Activated T-helper 1 cell treated with Interleukin-2 at 50 U/mL for 16 hours (primary cell): ENCODE measurements at places on chromosomes 2 and 18.

DNA sequence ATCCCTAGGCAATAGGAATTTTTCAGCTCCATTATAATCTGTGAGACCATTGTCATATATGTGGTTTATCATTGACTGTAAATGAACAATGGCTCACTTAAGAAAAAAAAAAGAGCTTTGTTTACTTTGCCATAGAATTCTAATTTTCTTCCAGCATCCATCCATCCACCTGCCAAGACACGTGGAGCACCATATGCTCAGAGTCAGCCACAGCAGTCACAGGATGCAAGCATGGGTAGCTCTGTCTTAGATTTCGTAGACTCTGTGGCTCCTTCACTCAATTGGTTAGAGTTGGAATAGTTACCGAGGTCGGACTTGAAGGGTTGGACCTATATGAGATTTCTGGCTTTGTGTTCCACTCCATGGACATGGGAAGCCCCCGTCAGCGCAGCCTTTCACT, 75.6 kb downstream of the COA5 start:
- DNase-seq = no peak

DNA sequence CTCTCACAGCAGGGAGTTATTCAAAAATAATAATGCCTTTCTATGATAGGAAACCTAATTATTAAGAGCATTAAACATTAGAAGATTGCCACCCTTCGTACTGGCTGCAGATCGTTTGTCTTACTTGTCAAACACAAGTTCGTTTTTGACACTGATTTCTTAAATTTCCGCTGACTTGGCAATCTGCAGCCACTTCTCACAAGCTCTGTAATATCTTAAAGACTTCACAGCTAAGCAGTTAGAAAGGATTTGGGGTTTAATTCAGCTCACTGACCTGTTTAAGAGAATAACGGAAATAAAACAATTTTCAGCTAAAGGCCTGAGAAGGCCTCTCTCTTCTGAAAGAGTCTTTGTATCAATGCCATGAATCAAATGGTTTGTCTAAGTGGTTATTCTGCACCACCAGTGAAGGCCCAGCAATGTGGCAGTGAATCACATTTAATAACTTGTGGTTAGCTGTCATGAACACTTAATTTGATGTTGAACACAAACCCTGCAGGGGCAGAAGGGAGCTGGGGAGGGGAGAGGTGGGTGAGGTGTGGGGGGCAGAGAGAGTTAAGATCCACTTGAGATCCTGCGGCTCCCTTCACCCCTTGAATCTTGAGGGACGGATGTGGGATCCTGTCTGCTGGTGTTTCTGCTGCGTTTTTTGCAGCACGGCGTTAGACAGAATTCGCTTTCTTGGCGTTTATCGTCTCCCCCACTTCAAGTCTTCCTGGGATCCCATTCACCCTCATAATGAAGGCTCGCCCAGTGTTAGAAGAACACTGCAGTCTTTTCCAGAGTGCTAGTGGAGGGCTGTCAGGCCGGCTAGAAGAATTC, 145.4 kb upstream of the SATB2 start:
- no peak for DNase-seq

DNA sequence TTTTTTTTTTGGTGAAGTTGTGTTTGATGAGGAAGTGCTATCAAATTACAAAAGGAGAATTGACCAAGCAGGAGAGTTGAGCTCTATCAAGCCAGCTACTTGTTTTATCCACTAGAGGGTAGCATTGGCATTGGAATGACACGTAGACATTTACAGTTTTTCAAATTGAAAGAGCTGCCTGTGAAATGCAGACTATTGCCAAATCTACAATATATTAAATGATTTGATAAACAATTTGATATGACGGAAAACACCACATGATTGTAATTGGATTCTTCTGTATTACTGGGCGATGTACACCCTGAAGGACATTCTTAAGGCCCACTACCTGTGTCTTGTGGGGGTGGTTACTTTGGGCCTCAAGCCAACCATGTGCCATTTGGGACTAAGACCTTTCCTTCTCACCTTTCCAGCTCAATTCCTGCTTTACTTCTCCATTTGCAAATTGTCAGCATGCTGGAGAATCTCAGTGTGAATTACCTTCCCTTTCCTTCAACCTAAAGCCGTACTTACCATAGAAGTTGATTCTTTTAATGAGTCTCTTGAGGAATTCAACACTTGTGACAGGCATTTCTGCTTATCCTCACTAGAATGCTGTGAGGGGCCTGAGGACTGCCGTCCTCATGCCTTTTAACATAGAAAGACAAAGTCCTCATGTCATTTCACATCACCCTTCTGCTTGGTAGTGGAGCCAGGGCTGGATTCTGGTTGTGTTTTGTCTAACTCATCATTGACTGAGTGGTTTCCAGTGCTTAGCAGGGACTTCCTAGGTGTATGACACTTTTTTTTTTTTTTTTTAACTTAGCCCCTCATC, 134.8 kb upstream of the THUMPD2 start:
- DNase-seq = no peak

DNA sequence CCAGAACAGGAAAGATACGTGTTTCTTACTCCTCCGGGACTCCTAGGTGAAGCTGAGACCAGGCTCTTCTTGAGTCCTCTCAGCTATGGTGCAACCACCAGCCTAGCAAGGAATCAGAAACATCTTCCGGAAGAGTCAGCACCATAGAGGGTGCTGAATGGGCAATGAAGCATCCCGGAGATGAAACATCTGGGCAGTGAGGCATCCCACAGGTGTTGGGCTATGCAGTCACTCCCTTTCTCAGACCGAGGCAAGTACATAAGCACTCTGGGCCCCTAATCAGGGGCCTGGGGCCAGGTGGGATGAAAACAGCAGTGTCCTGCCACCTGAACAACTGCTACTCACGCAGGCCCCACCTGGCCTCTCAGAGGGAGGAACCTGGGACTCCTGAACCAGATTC, 1.4 kb upstream of the CAPN10 start:
- DNase-seq = no peak

DNA sequence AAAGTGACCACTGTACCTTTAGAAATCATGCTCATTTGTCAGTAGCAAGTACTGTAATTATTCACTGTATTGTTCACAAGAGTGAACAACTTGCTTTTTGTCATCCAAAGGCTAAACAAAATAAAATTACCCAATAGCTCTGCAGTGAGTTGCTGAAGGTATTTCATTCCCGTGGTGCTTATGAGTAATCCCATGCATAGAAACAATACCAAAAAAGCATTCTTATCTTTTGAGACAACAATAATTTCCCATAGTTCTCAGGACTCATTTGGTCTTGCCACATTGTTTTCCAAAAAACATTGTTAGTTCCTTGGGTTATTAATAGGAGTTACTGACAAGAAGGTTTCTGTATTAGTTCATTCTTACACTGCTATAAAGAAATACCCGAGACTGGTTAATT, 503.2 kb upstream of the FAM98A start:
- DNase-seq = no peak

DNA sequence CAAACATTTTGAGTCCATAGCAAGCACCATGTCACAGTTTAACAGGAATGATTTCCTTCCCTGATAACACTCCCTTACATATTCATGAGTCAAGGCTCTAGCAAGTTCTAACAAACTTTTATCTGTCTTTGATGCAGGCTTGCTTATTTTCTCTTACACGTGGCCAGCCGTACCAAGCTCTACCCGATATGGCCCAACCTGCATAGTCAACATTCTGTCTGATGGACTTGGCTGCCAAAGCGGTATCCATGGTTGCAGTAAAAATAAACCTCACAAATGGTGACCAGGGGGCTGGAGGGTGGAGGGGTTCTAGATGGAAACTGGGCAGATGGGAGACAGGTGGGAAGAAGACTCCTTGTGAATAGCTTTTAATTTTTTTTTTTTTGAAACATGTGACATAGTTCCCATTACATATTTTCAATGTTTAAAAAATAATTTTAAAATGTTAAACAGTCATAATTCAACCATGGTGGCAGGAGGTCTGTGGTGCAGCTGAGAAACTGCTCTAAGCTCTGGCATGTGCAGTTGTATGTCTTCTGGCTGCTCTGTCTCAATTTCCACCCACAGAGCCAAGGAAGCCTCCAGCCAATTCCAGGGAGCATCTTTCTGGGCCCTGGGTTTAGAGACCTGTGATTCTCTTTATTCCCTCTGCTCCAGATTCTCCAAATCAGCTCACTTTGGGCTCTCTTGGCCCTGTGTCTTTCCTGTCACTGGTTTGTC, 20.7 kb upstream of the CXCR1 start:
- no peak for DNase-seq

DNA sequence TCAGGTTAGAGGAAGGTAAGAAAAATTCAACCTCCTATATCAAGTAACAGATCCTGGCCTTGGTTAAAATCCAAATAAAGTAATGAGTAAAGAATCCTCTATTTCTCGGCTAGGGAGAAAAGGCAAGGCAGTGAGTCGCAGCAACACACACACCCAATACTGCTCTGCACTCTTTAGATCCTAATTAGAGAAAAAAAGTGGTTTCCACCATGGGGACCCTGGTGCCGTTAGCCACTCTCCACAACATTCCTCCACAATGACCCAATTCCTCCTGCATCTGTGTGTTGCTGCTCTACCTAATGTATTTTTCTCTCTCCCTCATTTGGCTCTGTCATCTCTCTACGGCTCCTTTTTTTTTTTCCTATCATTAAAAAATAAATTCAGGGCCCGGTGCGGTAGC, 462.7 kb downstream of the METTL4 start:
- DNase-seq = no peak

- no peak for DNase-seq
These were observed 488.2 kb upstream of the RAB6C start for GRCh38 chr2:129491308-129491707.

- DNase-seq = no peak
These were observed 56.2 kb upstream of the SLC39A10 start for GRCh38 chr2:195600778-195601177.

GRCh38 chr2:45836740-45837139, 185.3 kb downstream of the PRKCE start:
- no peak for DNase-seq

GRCh38 chr2:213101692-213102460, 49.5 kb downstream of the IKZF2 start:
- no peak for DNase-seq

DNA sequence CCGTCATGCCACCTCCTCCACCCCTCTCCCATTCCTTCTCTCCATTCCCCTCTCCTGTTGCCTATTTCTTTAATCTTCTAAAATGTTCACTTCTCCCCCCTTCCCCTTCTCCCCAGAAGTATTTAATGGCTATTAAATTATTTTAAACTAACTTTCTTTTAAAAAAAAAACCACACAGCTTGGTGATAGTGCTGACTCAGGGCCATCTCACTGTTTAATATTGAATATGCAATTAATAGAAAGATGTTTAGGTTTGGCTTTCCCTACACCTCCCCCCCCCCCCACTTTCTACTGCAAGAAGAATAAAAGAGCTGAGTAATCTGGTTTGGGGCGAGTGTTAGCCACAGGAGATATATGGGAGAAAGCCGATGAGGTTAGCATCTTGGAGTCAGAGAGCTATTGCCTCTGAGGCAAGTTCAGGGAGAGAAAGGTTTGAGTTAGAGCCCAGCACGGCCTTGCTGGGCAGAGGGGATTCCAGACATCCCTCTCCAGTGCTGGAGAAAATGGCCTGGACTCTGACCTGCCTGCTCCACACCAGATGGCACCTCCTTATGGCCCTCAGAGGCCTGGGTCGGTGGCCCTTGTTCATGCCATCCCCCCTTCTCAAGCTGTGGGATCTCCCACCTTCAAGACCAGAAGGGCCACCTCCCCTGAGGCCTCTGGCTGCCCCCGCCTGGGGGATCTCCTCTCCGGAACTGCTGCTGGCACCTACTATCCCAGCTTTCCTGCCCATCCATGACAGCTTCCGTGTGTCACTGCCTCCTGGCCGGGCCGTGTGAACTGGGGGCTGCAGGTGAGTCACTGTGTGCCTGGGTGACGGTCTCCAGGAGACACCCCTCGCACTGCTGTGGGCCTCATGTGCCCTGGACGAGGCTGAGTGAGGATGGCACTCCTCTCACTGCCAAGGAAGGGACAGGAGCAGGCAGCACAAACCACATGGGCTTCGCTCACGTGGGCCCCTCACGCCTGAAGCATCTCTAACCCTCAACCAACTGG, 246.9 kb downstream of the CELF4 start:
- DNase-seq = no peak

GRCh38 chr2:50241282-50241681, 790.6 kb downstream of the NRXN1 start:
- DNase-seq = no peak

GRCh38 chr2:100291152-100291970, 30.9 kb downstream of the LONRF2 start:
- DNase-seq = peak; percentile 15

- no peak for DNase-seq
These were observed 214.2 kb downstream of the HRH4 start for GRCh38 chr18:24674605-24675004.

DNA sequence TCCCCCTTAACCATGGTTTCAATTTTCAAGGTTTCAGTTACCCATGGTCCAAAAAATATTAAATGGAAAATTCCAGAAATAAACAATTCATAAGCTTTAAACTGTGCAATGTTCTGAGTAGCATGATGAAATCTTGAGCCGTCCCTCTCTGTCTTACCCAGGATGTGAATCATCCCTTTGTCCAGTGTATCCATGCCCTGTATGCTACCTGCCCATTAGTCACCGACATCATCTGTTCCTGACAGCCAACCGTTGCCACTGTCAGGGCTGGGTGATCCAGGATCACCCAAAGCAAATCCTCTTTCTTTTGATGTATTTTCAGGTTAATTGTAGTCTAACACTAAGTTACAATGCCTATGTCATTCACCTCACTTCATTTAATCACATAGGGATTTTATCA, 15.7 kb upstream of the OLA1 start:
- DNase-seq = no peak

GRCh38 chr2:225137971-225138370, 95.7 kb upstream of the DOCK10 start:
- no peak for DNase-seq

DNA sequence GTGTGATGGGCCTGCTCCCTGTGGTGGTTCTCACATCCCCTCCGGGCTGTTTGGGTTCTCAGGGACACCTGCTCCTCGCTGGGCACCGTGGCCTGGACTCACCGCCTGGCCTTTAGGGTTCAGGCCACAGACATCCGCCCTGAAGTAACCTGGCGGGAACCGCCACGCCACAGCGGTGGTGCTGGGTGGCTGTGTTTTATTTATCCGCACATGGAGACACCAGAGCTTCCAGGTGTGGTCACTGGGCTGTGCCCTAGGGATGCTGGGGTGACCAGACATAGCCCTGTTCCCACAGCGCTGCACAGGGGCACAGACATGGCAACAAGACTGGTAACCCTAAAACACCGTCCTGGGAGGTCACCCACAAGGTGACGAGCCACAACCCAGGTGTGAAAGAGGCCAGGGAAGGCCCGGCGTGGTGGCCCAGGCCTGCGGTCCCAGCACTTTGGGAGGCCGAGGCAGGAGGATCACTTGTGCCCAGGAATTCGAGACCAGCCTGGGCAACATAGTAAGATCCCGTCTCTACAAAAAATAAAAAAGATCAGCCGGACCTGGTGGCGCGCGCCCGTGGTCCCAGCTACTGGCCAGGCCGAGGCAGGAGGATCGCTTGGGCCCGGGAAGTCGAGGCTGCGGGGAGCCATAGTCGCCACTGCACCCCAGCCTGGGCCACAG, 649 bp upstream of the HSBP1L1 start:
- DNase-seq = no peak

DNA sequence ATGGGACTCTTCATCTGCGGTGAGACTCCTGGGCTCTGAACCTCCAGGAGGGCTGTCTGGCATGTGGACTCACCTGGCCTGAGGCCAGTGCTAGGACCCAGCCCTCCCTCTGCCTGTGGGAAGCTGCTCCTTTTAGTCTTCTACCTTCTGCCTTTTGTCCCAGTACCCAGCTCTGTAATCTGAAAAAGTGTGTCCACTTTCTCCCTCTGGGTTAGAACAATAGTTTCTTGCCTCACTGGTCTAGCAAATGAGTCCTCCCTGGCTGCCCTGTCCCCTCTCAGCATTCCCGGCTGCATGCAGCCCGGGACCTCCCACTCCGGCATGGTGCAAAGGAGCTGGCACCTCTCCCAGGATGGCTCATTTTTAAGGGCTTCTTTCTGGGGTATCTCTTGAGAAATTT, 25.9 kb downstream of the GKN2 start:
- DNase-seq = no peak
